Fibroblast of skin of left biceps (primary cell): ENCODE measurements at places on chromosomes 6 and 20.

- DNase-seq = no peak
Observed at GRCh38 chr6:1708122-1708521, 98.4 kb downstream of the FOXC1 start.

DNA sequence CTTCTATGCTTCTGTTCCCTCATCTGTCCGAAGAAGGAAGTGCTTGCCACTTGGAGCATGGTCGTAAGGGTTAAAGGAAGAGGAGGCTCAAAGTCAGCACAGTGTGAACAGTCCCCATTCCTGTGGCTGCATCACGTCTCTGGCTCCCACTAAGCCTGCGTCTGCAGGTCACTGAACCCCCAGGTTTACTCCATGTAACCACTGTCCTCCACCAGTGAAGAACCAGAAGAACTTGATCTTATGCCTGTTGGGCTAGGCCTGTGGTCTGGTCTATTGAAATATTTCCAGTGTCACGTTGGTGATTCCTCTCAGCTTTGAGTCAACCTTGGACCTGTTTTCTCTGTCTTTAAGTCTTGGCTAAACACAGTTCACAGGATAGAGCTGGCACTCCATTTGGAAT, 45.9 kb upstream of the SCP2D1 start:
- DNase-seq = no peak

DNA sequence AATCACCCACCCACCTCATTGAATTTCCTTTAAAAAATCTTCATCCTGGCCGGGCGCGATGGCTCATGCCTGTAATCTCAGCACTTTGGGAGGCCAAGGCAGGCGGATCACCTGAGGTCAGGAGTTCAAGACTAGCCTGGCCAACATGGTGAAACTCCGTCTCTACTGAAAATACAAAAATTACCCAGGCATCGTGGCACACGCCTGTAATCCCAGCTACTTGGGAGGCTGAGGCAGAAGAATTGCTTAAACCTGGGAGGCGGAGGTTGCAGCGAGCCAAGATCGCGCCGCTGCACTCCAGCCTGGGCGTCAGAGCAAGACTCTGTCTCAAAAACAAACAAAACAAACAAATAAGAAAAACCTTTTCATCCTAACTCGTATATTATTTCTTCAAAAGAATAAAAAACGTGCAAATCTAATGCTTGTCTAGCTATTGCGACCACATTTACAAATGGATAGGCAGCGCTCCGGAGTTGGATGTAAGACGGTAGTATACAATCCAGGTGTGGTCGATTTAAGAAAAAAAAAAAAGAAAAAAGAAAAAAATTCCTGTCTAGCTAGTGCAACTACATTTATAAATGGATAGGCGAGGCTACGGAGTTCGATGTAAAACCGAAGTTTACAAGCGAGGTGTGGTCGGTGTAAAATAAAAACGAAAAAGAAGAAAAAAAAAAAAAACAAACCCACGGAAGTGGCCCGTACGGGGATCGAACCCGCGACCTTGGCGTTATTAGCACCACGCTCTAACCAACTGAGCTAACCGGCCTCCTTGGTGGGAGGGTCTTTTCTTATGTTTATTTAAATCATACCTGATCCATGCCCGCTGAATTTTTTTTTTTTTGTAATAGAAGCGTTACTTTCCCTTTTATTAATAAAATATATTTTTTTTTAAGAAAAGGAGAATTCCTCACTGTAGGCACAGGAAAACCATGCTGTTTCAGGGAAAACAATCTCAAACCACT, 70.7 kb upstream of the PRSS16 start:
- DNase-seq = no peak

DNA sequence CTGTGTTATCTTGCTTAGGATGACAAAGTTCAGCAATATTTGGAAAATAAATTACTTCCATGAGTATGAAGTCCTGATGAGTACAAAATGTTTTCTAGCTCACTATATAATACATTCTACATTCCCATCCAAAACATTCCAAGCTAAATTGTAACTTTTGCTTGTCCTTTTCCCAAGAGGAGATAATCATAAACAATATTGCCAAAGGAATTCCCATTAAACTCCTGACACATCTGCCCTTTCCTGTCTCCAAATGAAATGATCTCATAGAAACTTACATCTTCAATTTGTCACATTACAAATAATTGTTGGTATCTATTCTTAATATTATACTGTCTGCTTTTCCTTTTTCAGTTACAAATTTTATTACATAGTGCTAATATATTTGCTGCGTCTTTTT, 20.4 kb upstream of the SENP6 start:
- no peak for DNase-seq

DNA sequence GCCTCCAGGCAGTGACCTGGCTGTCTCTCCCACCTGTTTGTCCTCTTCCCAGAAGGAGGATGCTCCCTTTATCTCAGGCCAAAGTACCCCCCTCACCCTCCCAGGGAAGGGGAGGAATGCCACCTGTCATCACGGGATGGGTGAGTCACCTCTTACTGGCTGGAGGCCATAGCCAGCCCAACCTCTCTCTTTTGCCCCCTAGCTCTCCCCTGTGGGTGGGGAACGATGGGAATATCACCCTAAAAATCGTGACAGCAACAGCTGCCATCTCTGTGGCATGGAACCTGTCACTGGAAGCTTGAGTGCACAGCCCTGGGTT, 137.5 kb upstream of the PTPN1 start:
- no peak for DNase-seq

- peak; percentile 96 for DNase-seq
Observed at GRCh38 chr20:53773792-53774401, 180.3 kb upstream of the ZNF217 start.
